ENCODE measurements at places on chromosomes 13 and 19.

- no peak for DNase-seq
Measured at GRCh38 chr19:58261968-58262921, 16.5 kb upstream of the ZNF8 start.

DNA sequence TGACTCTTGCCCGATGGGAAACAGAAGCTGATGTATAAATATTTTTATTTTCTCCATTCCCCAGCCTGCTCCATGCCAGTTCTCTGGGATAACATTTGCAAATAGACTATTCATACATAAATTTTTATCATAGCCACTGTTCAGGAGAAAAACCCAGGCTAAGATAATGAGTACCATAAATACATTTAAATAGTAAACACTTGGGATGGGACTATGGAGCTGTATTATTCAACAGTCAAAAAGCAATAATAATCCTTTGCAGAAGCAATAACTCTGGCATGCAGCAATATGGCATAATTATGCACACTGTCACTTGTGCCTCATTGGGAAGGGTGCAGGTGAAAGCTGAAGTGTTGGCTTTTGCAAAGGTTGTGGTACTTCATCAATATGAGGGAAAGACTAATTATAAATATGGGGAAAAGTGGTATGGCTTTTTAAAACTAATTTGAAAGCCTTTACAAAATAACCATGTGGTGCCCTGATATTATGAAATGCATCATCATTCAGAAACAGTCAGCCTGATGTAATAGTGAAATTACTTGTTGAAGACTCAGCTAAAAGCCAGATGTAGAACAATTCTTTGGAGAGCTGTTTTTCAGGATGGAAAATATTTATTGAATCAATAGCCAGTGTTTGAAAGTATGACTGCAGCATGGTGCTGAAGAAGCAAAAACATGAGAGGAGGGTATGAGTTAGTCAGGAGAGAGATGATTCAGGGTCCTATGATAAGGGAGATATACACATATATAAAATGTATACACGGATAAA is 2476.7 kb downstream of the PCDH9 start:
- no peak for DNase-seq

- no peak for DNase-seq
Measured at GRCh38 chr13:101152184-101152583, 264.1 kb downstream of the NALCN start.

DNA sequence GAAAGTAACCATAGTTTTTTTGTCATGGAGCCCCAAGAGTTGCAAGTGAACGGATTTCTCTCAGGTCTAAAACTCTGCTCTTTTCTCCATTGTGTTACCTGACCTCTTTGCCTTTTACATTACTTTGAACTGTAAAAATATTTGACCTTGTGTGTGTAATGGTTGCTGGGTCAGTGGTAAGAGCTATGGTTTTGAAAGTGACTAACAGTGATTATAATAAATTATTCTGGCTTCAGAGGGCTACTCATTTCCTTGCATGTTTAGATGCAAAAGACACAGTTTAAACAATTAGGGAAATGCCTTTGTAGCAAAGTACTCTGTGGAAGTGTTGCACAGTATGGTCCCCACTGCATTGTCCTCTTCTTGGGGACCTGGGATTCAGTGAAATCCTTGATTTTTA is 29.3 kb upstream of the PSG8 start:
- DNase-seq: no peak

- no peak for DNase-seq
Measured at GRCh38 chr19:30567536-30568232, 195.5 kb downstream of the ZNF536 start.

- DNase-seq: no peak
Measured at GRCh38 chr13:111449041-111449440, 128.6 kb downstream of the TEX29 start.

GRCh38 chr19:29305268-29305667 is 92.3 kb upstream of the UQCRFS1 start:
- DNase-seq: no peak

GRCh38 chr19:47716270-47716937 is 3.2 kb downstream of the EHD2 start:
- DNase-seq: no peak

GRCh38 chr13:99018418-99019180 is 40.7 kb upstream of the DOCK9 start:
- no peak for DNase-seq

DNA sequence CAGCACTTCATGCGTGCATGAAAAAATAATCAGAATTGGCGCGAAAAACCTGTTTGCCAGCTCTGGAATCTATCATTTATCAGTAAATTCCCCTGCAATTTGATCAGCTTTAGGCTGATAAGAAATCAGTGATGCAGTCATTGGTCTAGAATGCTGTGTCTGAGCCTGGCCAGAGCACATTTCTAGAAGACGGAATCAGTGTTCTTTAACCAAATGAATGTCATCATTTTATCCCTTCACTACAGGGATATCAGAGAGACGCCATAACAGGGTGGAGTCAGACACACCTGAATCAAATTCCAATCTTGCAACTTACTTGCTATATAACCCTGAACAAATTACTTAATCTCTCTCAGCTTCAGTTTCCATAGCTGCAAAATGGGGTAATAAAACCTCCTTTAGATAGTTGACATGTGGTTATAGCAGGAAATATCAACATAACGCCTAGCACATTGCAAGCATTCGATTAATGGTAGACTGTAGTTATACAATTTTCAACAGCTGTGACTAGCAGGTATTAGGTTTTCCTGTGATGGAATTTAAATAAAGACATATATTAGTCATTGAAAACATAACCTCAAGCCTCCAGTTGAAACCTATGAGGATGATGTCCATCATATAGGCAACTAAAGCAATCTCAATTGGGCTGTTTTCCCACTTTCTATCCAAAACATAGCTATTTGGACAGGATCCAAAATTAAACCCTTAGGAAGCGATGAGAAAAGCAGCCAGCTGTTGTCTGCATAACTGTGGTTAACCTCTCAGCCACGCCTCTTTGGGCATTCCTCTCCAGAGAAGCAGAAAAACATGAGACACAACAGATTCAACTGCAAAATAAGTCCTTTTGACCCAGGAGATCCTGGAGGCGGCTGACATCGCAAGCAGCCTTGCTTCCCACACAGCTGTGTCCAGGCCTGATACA is 51.6 kb upstream of the UBL3 start:
- peak; percentile 52 for DNase-seq

- DNase-seq: no peak
Measured at GRCh38 chr19:3826163-3826562, 40.0 kb upstream of the MATK start.

DNA sequence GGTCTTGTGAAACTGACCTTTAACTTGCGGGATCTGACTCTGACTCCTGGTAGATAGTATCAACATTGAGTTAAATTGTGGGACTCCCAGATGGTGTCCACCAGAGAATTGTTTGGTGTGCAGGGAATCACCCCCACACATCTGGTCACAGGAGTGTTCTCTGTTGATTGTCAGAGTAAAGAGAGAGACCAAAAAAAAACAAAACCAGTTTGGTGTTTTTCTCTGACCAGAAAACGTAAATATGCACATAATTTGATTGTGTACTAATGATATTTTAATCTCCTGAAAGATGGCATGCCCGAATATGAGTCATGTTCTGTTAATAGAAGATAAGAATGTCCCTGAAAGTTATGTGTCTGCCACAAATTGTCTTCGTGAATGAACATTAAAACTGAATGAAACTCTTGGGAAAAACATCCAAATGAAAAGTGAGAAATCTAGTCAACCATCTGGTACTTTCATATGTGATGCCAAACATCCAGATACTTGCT is 118.5 kb upstream of the GPC6 start:
- DNase-seq: no peak

GRCh38 chr13:48579165-48579918 is 46.5 kb upstream of the RCBTB2 start:
- DNase-seq: peak; percentile 91

DNA sequence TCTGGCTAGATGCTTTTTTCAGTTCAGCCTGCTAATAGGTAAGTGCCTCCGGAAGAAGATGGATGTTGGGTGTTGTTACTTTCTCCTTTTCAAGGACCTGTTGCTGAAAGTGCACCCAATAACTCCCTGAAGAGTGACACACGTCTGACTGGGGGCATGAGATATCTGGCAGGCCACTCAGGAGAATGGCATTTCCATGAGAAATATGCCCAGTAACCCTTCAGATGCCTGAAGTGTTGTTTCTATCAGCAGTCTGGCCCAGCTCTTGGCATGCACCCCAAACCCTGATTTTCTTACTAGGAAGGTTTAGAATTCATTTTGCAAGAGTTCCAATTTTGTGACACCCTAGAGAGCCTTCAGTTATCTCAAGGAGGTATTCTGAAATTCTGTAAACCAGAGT is 71.5 kb downstream of the ARHGAP35 start:
- no peak for DNase-seq

- DNase-seq: no peak
Measured at GRCh38 chr13:41693434-41693833, 236.1 kb downstream of the RGCC start.

DNA sequence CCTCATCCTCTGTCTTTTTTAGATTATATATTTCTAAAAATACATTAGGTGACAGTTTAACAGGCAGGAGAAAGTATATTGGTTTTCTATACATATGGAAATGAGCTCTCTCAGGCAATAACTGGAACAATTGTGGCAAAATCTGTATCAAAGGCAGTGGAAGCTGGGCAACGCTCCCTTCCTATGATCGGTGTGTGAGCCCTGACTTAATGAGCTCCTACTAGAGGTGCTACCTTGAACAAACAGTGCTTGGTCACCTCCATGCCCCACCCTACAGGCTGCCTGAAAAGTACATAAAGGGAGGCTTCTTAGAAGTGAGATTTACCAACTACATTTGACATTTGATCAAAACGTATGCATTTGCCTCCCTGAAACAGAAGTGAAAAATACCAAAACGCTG is 185.3 kb downstream of the EFNB2 start:
- DNase-seq: no peak
